Activated naive CD4-positive, alpha-beta T cell treated with anti-CD3 and anti-CD28 coated beads, Interleukin-2, amount 50 U/mL, for 72 hours (primary cell): ENCODE measurements at places on chromosomes 11 and 22.

GRCh38 chr11:75583718-75584658 is 21.9 kb downstream of the SERPINH1 start:
- no peak for DNase-seq

DNA sequence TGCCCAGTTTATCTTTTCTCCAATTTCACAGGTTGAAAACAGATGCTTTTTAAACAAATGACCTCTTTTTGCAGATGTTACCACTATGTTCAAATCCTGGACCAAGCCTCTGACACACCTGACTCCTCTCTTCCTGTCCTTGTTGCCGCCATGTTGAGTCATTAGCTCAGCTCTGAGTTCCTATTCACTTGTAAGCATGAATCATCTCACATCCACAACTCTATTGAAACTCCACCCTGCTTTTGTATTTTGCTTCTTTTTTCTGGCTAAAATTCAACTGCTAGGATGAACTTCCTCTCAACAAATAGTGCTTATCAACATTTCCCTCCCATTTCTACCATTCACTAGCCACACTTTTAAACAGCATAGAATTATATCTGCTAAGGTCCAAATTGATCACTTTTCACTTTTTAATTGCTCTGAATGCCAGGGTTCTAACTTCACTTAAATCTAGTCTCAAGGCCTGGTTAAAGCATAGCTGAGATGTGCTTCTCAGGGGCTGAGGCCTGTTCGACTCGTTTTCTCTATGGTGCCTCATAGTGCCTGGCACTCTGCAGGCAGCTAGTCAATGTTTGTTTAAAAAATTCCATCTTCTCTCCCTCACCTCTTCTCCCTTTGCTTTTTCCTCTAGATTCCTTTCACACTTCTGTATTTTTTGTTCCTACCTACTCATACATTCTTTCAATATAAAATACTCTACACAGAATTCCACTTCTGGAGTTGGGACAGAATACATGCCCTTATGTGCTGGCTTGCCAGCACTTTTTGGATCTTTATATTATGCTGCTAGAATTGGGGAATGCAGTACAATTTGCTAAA is 3.9 kb downstream of the JOSD1 start:
- peak; percentile 33 for DNase-seq

DNA sequence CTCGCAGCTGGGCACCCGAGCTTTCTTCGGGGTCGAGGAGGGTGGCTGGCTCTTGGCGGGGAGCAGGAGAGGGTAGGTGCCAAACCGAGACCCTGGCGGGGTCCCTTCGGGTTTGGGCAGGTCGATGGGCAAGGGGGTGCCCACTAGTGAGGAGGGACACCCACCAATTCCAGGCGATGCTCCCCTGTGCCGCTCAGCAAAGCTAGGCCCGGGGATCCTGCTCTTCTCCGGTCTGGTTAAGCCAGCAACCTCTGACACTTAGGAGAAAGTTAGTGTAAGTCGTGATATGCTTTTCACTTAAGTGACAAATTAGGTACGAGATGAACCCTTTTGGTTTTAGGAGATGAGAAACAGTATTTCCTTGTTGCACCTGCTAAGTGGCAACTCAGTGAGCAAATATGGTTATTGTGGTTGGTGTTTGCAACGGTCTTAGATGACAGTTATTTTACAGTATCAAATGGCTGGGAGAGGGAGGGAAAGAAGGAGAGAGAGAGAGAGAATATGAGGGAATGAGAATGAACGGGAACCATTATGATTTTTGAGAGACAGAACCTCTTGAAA is 565 bp downstream of the NUCB2 start:
- no peak for DNase-seq

GRCh38 chr22:44571566-44572413 is 73.8 kb upstream of the RTL6 start:
- DNase-seq = no peak

GRCh38 chr22:45452565-45453379 is 39.3 kb downstream of the RIBC2 start:
- DNase-seq = no peak

DNA sequence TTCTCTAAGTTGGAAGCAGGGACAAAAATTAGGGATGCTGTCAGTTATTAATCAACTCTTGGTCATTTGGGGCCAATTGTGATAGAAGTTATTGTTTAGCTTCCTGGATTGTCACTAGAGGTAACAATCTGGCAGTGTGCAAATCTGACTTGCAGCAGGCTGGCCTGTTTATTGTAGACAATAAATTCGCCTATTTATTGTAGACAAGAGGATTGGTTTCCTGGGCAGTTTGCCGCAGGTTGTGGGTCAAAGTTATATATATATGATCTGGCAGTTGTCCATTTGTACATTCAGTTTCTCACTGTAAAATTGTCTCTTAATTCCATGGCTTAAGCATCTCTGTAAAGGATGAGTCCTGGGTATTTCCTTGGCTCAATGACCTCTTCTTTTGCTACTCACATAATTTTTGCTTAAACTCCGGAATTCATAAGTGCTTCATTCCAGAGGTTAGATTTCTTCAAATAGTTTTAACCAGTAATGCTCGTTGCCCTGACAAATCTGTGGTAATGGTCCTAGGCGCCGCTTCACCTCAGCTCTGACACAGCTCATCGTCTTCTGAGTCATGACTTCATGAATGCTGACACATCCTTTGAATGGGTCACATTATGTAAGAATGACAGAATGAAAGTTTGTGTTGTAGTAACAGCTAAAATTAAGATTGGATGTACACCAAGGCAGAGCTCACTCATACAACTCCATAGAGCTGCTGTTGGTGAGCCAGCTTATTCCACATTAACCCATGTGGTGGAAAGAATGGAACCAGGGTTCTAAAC is 7.8 kb upstream of the MMP3 start:
- DNase-seq = no peak

DNA sequence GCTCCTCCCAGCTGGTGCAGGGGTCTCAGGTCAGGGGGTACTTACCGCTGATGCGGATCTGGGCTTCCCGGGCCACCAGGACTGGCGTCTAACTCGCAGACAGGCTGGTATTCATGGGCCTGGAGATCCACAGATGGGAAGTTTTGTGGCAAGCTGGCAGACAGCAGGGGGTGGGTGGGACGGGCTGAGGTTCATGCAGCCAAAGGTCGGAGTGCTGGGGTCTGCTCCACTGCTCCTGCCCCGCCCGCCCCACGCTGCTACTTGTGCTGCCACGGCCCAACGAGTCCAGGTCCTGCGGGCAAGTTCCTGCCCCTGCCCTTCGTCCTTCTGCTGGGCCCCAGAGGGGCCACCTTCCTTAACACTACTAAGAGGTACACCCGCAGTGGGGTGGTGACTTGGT is 3.1 kb downstream of the ACY3 start:
- DNase-seq = no peak

DNA sequence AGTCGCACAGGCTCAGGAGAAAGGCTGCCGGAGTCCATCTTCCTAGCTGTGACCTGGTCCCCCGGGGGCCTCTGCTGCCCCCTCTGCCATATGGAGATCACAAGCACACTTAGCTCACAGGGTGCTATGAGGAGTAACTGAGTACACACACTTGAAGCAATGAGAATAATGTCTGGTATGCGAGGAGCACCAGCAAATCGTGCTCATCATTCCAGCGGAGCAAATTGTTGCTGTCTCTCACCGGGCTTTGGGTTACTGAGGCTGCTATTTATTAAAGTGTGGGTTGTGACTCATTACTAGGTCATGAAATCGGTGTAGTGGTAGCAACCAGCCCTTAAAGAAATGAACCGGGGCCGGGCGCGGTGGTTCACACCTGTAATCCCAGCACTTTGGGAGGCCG is 48.1 kb upstream of the EIF3D start:
- DNase-seq = no peak

DNA sequence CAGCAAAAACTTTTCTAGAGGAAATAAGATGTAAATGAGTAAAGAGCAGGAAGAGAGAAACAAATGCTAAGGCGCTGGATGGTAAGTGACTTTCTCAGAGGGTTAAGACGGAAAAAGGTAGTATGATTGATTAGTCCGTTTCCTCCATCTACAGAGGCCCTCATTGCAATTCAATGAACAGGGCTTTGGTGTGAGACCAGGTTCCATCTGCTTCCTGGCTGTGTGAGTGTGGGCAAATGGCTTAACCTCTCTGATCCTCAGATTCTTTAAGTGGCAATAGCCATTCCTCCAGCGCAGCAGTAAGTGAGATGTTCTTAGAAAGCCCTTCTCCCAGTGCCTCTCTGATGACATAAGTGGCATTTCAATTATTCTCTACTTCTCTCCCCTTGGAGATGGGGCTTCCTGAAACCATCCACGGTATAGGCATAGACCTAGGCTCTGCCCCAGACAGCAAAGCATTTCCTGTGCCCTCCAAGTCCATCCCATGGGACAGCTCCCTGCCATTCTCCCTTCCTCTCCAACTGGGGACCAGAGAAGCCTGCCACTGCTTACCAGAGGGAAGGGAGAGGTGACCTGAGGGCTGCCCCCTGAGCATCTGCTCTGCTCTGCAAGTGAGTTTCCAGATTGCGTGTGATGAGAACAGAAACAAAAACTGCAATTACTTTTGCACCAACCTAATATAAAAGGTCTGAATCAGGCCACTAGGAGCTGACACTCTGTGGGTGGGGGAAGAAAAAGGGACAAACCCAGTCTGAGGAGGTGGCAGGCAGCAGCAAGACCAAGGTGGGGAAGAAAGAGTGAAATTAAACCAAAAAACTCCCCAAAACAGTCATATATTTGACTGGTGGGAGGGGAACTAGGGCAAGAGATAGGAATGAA is 12.7 kb upstream of the CD44 start:
- peak; percentile 69 for DNase-seq

DNA sequence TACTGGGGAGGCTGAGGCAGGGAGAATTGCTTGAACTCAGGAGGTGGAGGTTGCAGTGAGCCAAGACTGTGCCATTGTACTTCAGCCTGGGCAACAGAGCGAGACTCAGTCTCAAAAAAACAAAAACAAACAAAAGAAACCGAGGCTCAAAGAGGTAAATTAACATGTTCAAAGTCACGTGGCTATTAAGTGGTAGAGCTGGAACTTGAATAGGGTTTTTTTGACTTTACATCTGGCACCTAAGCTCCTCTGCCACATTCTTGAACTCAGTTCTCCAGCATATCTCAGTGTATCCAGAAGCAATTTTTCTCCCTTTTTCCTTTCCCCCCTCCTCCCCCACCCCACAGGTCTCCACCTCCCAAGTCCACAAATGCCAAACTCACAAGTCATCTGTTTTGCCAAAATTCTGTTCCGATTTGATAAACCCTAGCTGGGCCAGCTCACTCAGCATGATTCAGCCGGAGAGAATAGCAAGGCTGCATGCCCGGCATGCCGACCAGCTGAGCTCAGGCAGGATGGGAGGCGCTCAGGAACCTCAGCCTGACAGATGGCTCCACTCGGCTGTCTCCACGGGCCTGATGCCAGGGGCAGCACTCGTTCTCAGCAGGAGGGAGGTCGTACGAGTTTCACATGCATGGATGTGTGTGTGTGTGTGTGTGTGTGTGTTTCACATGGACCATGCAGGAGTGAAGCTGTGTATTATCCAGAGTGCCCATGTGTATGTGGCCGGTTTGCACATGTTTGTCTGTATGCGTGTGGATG is 63.2 kb upstream of the RRAS2 start:
- no peak for DNase-seq

- DNase-seq = no peak
Measured at GRCh38 chr11:6124245-6124644, 16.8 kb downstream of the OR56B4 start.

DNA sequence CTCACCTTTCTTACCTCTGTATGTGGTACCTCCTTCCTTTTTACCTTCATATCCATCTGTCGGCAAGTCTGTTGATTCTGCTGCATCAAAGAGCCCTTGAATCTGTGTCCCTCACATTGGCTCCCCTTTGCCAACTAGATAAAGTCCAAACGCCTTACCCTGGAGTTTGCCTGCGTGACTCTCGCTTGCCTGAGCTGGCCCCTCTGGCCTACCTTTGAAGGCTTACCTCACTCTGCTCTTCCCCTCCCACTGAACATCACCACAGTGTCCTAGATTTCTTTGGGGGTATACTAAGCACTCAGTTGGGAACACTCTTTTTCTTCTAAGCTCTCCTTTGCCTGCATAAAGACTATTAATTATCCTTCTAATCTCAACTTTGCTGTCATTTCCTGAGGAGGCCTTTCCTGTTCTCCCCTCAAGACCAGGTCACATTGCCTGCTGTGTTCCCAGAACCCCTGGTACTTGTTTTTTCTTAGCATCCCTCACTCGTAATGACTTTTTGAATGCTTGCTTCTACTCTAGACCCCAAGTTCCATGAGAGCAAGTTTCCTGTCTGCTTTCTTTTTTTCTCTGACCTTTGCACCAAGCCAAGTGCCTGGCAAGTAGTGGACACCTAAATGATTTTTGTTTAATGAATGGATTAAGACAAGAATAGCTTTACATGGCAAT is 67.8 kb upstream of the ADORA2A start:
- DNase-seq = no peak

DNA sequence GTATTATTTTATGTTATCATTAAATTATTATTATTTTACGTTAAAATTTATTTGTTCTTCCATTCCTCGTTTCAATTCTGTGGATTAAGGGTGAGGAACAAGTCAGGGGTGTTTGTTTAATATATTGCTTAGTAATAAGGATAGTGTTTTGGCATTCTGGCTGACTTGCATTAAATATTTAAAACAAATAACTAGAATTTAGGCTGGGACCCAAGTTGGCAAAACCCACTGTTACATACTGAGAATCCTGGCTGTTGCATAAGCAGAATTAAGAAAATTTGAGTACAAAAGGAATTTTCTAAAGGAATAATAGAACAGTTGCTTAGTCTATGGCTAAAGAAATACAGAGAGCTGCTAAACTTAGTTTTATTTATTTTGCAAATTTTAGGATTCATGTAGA is 196.4 kb downstream of the GUCY1A2 start:
- no peak for DNase-seq

DNA sequence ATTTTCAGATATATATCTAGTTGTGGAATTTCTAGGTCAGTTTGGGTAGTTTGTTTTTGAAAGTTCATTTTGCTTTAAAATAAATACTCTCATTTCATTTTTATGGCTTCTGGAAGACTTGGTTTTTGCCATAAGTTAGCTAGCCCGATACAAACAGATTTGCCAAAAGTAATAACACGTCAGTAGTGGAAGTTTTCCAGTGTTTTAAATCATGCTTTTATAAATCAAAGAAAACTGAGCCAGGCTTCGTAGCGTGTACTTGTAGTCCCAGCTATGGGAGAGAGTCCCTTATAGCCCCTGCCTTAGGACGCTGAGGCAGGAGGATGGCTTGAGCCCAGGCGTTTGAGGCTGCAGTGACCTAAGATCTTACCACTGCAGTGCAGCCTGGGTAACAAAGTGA is 21.7 kb upstream of the MICALL1 start:
- DNase-seq = no peak

DNA sequence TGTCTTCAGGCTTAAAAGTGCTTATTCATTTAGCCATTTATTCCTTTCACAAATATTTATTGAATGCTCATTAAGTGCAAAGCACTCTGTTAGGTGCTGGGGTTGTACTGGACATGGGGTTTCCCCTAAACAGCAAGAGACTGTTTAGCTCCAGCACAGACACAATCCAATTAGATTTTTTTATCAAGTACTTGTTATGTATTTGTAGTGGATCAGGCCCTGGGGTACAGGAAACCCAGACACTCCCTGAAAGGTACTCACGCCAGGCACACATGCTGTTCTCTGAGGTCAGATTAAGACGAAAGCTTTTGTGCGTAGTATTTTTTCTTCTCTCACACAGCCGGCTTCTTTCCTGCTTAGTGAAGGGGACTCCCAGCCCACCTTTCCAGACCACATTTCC is 218.1 kb upstream of the PLET1 start:
- no peak for DNase-seq
